ENCODE measurements at places on chromosomes 7 and 10. TPM values are rescaled to one million over a fixed set of nuclear protein-coding genes. Genes with fewer than 3 reads are reported as not detected.

The A1CF gene
- not detected for total RNA-seq

The PIK3CG gene
- total RNA-seq = 11.8 TPM

The PIP gene
- not detected for total RNA-seq

The PTEN gene
- total RNA-seq = 119 TPM

The RBP3 gene
- not detected for total RNA-seq

The KCNMA1 gene
- 144 TPM for total RNA-seq

The METTL27 gene
- total RNA-seq = 7.4 TPM

The APBB1IP gene
- total RNA-seq = 11.0 TPM

The TMEM213 gene
- total RNA-seq = not detected

The FAM171A1 gene
- 11.2 TPM for total RNA-seq

The LLCFC1 gene
- total RNA-seq = not detected

The GPER1 gene
- 4.5 TPM for total RNA-seq

DNA sequence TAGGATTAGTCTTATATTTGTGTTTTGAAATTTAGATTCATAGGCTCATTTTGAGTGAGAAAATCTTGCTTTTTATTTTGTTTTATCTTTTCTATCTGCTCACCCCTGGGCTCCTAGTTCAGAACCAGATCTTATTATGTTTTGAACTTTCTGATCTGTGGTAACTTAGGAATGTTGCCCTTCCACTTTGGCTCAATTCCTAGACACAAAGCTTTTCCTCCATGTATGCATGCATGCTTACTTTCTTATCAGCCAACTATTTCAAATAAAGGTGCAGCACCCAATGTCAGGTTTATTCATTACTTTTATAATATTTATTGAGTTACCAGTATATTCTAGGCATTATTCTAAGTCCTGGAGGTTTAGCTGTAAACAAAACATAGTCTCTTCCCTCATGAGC, 374.8 kb upstream of the KIAA1217 start:
- no peaks in the 10 kb centered on the region for H3K4me1 ChIP-seq
- H3K27ac ChIP-seq = no peak overlapping the region
- H3K27me3 ChIP-seq = no peaks in the 10 kb centered on the region
- H3K4me3 ChIP-seq = no peak overlapping the region

GRCh38 chr10:31072451-31072850, 40.8 kb upstream of the ZNF438 start:
- peak overlapping the region; percentile 97 for H3K27ac ChIP-seq
- H3K4me1 ChIP-seq = peaks cover 14% of the 10 kb centered on the region
- DNase-seq = no peak
- H3K36me3 ChIP-seq = no peaks in the 10 kb centered on the region
- H3K4me3 ChIP-seq = no peak overlapping the region
- no peaks in the 10 kb centered on the region for H3K27me3 ChIP-seq

GRCh38 chr7:38773430-38773829, 135.6 kb downstream of the VPS41 start:
- H3K27ac ChIP-seq = no peak overlapping the region
- no peaks in the 10 kb centered on the region for H3K27me3 ChIP-seq
- H3K4me1 ChIP-seq = no peaks in the 10 kb centered on the region
- H3K4me3 ChIP-seq = no peak overlapping the region
- peaks cover 5% of the 10 kb centered on the region for H3K36me3 ChIP-seq
- DNase-seq = no peak

DNA sequence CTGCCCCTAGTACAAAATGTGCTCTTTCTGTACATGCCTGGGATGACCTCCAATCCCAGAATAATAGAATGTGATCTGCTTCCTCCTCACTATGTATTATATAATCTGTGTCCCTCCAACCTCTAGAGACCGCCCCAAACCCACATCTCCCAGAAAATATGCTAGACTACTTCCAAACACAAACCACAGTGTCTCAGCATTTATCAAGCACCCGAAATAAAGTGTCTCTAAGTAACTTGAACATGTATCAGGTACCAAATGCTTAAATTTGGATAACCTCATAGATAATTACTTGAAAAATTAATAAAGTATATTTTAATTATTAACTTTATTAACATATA, 16.1 kb downstream of the LYZL1 start:
- no peaks in the 10 kb centered on the region for H3K27me3 ChIP-seq
- H3K27ac ChIP-seq = no peak overlapping the region
- H3K4me3 ChIP-seq = no peak overlapping the region
- no peaks in the 10 kb centered on the region for H3K36me3 ChIP-seq
- H3K4me1 ChIP-seq = no peaks in the 10 kb centered on the region

DNA sequence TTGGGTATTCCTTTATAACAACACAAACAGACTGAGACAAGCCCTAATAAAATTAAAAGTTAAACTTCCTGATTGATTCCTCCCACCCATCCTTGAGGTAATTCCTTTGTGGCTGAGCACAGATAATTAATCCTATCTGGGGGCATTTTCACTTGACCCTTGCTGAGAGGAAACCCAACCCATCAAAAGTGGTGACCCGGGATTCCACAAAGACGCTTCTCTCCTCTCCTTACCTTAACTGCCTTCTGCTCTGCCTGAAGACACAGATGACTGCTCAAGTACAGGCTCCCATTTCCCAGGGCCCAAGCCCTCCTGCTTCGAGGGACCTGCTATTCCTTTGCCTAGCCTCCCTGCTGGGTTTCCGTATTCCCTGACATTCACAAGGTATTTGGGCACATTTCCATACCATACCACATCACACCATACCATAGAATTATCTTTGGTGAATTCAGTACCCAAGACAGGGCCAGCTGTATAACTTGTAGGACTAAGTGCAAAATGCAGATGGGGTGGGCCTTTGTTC, 9.8 kb upstream of the MAPK8 start:
- H3K27ac ChIP-seq = no peak overlapping the region
- no peaks in the 10 kb centered on the region for H3K4me1 ChIP-seq
- DNase-seq = no peak
- no peaks in the 10 kb centered on the region for H3K27me3 ChIP-seq
- no peaks in the 10 kb centered on the region for H3K36me3 ChIP-seq

- no peaks in the 10 kb centered on the region for H3K27me3 ChIP-seq
- no peak overlapping the region for H3K4me3 ChIP-seq
- no peaks in the 10 kb centered on the region for H3K36me3 ChIP-seq
- H3K27ac ChIP-seq = no peak overlapping the region
- H3K4me1 ChIP-seq = peaks cover 19% of the 10 kb centered on the region
- DNase-seq = no peak
Measured at GRCh38 chr10:109902992-109903947, 20.0 kb downstream of the XPNPEP1 start.

DNA sequence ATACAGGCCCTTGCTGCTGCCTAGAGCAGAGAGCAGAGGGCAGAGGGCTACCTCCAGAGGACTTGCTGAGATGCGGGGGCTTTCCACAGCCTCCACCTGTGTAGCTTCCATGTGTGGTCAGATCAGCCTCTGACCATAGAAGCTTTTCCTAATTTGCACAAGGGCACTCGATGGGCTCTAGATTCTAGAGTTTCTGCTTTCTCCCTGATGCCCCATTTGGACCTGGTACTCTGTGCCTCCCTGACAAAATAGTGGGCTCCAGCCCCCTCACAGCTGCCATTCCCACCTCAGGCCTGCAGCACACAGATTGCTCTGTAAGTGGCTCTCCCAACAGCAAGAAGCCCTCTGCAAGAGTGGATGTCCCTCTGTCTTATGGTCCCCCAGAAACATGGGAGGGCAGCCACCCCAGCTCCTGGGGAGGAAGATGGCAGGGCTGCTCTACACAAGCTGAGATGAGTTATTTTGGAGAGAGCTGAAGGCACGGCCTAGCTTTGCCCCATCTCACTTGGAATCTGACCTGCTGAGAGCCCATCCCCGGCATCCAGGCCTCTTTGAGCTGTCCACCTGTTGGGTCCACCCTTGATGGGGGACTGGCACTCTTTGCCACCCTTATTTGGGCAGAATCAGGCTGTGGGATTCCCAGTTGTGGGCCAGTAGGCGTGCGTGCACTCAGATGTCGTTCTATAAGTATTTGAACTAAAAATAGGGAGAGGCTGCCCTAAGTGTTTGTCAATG, 16.7 kb downstream of the TMEM273 start:
- no peak overlapping the region for H3K4me3 ChIP-seq
- H3K27ac ChIP-seq = no peak overlapping the region
- DNase-seq = no peak

DNA sequence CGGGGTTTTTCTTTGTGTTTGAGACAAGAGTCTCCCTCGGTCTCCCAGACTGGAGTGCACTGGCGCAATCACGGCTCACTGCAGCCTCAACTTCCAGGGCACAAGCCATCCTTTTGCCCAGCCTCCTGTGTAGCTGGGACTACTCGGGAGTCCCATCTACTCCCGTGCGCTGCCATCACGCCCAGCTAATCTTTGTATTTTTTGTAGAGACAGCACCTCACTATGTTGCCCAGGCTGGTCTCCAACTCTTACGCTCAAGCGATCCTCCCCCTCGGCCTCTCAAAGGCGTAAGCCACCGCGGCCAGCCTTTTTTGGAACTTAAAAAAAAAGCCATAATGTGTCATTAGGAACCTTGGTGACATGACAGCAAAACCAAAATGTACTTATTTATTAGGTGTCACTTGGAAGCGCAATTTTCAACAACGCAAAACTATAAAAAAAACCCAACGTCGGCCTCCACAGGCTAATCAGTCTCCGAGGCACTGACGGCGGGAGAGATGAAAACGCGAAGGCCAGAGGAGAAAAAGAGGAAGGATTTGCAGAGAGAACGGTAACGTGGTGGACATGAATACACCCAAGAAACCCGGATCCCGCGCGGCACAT, 911 bp upstream of the HNRNPH3 start:
- H3K27me3 ChIP-seq = no peaks in the 10 kb centered on the region
- H3K4me1 ChIP-seq = no peaks in the 10 kb centered on the region
- H3K4me3 ChIP-seq = peak overlapping the region; percentile 28
- H3K36me3 ChIP-seq = no peaks in the 10 kb centered on the region
- H3K27ac ChIP-seq = peak overlapping the region; percentile 78

- no peak overlapping the region for H3K4me3 ChIP-seq
- H3K36me3 ChIP-seq = no peaks in the 10 kb centered on the region
- no peak for DNase-seq
- H3K27ac ChIP-seq = no peak overlapping the region
- no peaks in the 10 kb centered on the region for H3K27me3 ChIP-seq
Measured at GRCh38 chr7:116446212-116446855, 53.2 kb upstream of the CAV2 start.

- H3K27me3 ChIP-seq = no peaks in the 10 kb centered on the region
- H3K4me1 ChIP-seq = no peaks in the 10 kb centered on the region
- no peak for DNase-seq
- peaks cover 2% of the 10 kb centered on the region for H3K36me3 ChIP-seq
- no peak overlapping the region for H3K27ac ChIP-seq
- H3K4me3 ChIP-seq = no peak overlapping the region
Measured at GRCh38 chr7:150400008-150400787, 21.1 kb downstream of the ZNF775 start.

DNA sequence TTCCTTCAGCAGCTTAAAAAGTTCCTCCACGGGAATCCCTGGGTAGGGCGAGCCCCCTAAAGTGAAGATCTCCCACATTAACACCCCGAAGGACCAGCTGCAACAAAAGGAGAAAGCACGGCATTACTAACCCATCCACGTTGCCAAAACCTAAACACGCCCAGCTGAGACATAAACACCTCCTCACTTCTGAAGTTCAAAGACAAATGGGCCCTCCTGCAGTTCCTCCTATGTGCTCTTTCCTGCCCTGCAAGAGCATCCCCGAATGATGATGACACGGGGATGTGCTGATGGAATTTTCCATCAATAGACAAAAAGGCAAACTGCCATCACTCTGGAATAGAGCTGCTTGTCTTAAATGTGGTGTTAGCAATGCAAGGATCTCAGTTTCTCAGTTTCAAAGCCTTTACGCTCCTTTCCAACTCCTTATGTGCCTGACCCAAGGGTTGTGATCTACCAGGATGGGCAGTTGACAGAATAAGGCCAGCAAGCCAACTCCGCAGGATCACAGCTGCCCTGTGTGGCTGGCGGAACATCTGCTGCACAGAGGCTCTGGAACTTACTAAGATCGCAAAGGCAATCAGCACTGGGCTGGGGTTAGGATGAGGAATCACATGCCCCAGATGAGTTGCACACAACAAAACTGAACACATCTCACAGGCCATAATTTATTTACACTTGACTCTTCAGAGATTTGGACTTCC, 112.7 kb downstream of the FGFR2 start:
- H3K4me3 ChIP-seq = no peak overlapping the region
- no peak for DNase-seq

DNA sequence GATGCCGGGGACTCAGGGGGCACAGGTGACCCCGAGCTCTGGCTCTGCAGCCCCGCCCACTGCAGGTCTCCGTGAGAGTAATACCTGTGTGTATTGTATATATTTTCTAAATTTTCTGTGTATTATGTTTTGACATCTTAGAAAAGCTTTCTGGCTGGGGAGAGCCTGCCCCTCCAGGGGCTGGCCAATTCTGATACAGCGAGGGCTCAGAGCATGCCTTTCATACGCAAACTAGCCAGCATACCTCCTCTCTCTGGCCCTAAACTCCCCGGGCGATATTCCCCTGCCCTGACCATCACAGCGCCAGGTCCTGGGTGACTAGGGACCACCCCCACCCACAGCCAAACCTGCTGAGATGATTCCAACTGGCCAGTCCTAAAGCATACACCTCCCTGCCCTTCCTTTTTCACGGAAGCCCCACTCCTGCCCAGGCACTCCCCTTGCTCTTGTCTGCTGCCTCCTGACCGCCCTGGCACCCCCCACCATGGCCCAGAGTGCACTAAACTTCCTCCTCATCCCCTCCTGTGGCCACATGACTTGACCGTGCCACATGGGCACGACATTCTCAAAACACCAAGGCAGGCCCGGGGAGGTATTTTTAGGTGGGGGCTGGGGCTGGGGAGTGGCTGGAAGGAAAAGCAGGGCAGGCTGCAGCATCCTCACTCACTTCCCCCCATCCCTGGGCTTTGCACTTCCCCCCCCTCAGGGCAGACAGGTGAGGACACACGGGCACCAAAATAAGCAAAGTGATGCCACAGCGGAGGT, 61.5 kb downstream of the INSIG1 start:
- no peaks in the 10 kb centered on the region for H3K27me3 ChIP-seq
- no peaks in the 10 kb centered on the region for H3K36me3 ChIP-seq
